Suprapubic skin (tissue), 4 donors: ENCODE measurements at places on chromosomes 6 and 20.

GRCh38 chr6:135300576-135300975 lies 119.5 kb downstream of the MYB start:
- no peak for DNase-seq

DNA sequence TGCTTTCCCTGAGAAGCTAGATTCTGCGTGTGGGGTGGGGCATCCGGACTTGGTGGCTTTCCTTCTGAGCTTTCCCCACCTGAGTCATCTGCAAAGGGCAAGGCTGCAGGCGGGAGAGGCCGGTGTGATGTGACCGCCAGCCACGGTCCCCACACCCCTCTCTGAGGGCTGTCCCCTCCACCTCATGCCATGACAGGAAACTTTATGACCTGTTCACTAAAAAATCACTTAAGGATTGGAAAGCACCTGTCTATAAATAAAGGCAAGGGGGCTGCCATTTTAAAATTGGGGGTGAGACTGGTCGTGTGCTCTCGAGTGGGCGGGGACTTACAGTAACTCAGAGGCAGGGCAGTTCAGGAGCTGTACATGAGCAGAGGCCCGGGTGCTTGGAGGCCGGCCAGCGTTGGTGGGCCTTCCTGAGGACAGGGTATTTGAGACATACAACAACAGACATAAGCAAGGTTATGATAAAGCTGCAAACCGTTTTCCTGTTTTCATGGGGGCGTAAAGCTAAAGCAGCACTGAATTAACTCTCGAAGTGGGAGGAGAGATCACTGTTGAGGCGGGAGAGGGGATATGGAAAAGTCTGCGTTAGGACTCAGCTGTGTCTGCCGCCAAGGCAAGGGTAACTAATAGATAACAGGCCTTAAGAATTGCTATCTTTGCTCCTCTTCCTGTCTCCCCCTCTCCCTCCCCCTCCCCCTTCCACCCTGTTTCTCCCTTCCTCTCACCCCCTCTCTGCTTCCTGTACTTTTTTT lies 16.1 kb upstream of the SERPINB1 start:
- DNase-seq: no peak

DNA sequence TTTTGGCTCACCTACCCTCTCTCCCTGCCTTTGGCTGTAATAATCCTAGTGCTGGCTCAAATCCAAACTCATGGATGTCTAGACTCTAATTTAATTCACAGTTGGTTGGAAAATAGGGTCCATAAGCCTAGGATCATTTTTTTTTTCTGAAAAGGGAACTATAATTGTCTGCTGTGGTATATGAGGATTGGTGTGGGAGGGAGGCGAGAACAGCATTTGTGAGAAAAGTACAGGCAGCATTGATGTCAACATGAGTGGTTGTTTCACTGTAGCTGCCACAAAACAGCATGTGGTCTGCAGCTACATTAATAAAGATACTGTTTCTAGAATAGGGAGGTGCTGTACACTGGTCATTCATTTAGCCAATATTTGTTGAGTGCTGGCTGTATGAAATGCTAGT lies 18.6 kb upstream of the POLR1H start:
- no peak for DNase-seq

DNA sequence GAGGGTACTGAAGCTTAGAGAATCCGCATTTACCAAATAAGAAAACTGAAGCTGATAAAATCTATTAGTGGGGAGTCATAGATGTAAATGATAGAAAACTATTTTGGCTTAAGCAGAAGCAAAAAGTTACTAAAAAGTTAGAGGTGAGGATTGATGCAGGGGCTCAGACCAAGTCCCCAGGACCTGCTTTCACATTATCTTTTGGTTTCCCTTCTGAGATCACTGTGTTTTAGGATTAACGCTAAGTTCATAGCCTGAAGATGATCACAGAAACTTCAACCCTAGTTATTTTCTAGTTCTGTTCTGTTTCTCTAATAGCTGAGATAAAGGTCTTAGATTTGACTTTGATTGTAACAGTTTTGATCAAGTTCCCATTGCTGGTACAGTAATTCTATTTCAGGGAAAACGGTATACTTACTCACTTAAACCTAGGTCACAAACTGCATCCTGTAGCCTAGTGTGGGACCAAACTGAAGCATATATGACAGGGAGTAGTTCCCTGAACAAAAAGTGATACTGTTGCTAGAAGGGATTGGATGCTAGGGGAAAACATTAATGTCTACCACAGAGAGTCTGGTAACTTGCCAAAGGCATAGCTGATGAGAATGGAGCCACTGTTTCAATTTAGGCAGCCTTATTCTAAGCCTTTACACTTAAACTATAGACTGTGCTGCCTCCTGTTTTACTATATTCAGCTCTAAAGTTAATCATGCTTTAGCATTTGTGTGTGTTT lies 13.1 kb downstream of the CYB5R4 start:
- no peak for DNase-seq

DNA sequence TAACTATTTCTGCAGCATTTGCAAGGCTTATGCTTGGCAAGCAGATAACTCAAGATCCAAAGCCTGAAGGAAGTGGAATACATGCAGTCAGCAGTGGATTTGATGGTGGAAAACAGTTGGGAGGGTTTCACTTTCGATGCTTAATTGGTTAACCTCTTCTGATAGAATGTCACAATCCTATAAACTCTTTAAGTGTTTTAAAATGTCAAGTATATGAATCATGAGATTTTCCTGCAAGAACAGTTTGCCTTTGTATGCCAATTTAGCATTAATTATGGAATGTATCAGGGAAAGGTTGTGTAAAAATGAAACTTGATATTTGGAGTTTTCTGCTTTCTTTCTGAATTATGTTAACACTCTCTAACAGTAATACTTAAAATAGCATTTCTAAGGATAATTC lies 36.6 kb downstream of the NKX2-4 start:
- no peak for DNase-seq

GRCh38 chr6:142500250-142500786 lies 198.5 kb downstream of the ADGRG6 start:
- no peak for DNase-seq

DNA sequence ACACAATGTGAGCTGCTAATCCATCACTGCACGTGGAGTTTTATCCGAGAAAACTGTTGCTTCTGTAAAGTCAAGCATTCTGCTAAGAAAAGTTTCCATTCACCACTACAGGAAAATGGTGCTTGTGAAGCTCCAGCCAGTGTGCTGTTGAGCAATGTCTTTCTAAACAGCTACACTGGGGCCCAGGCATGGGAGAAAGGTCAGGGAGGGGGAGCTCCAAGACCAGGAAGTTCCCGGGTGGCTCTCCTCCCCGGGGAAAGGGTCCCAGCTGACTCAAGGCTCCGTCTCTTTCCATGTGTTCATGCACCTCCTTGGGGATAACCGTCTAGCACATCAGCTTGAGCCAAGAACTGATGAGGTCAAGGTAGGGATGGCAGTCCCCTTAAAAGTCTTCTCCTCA lies 20.5 kb downstream of the RPP40 start:
- DNase-seq: no peak

- no peak for DNase-seq
Observed at GRCh38 chr6:121210943-121211342, 123.3 kb downstream of the TBC1D32 start.

DNA sequence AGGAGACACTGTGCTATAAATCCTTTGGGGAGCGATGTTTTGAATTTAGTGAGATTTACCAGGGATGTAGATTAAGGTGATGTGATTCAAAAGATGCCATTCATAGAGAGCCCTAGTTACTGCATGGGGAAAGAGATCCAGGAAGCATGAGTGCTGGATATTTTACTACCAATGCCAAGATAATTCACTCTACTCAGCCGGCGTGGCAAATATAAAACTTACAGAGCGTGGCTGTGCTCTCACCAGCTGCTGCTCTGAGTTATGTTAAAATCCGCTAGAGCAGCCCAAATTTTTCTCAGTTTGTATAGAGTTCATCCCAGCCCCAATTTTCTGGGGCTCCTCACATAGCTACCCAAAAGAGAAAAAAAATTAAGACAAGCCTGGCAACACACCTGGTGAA lies 48.6 kb downstream of the BFSP1 start:
- no peak for DNase-seq

- DNase-seq: no peak
Observed at GRCh38 chr6:113317891-113318574, 539.1 kb upstream of the MARCKS start.

DNA sequence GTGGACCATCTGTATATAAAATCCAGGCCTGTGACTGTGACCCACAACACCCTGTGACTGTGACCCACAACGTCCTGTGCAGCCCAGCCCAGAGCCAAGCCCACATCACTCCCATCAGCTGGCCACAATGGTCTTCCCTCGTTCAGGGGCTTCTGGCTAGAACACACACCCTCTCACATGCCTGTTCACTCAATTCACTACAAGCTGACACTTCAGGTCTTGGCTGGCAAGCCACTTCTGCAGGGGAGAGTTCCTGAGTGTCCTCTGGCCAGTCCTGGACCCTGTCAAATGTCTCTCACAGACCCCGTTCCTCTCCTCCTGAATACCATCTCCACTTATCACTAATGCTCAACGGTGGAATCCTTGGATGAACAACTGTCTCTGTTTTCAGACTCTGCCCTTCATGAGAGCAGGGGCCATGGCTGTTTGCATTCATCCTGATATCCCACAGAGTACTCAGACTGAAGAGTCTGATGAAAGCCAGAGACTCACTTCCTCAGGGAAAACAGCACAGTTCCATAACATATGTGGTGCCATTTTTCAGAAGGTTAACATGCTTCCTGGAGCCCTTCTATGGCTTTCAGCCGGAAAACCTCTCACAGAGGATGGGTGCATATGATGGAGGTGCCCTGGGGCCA lies 56.0 kb downstream of the MYH7B start:
- no peak for DNase-seq
